Fibroblast of lung (primary cell): ENCODE measurements at places on chromosomes 13 and 19.

GRCh38 chr19:28023064-28023463, 1189.9 kb downstream of the UQCRFS1 start:
- DNase-seq = peak; percentile 97

- DNase-seq = peak; percentile 69
Observed at GRCh38 chr19:46963093-46963734, 56.4 kb upstream of the NPAS1 start.

DNA sequence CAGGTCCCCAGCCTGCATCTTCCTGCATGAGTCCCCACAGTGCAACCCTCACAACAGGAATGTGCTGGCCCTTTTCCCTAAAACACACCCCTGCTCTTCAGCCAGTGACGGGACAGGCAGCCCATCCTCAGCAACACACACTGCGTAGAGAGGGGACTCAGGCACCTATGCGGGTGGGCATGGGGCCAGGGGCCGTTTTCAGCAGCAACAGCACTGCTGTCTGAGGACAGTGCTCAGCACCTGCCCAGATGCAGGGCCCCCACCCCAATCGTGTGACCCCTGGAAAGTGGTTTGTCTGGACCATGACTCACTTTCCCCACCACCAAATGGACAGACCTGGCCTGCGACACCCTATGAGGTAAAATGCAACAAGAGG, 28.0 kb upstream of the ISYNA1 start:
- no peak for DNase-seq

GRCh38 chr13:113008851-113009250, 39.8 kb downstream of the MCF2L start:
- DNase-seq = no peak

- DNase-seq = peak; percentile 70
Observed at GRCh38 chr19:53546758-53547513, 9.0 kb downstream of the ZNF331 start.

GRCh38 chr13:102220681-102221228, 181.1 kb downstream of the FGF14 start:
- no peak for DNase-seq

GRCh38 chr13:21478881-21479808, 20.0 kb upstream of the ZDHHC20 start:
- peak; percentile 87 for DNase-seq

GRCh38 chr19:32874605-32875004, 5.0 kb upstream of the SLC7A9 start:
- DNase-seq = no peak
